ENCODE measurements at places on chromosomes 2 and 18.

- no peak for DNase-seq
Observed at GRCh38 chr2:60516383-60516811, 37.1 kb downstream of the BCL11A start.

DNA sequence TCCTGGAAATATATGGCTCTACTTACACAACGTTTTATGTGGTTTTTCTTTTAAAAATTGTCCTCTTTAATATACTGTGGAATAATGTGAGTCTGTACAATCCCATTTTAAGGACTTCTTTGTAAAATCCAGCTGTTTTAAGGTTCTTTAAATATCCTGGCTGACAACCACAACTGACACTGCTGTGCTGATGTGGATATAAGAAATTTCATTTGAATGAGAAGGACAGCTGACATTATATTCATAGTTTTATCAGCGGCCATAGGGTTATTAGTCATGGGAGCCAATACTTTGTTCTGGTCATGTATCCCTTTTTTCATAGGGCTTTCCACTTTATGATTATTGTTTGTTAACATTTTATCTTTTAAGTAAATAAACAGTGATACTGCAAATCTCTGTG is 169.5 kb downstream of the CAMKMT start:
- DNase-seq, result no peak

GRCh38 chr18:63137999-63138435 is 181.6 kb downstream of the BCL2 start:
- DNase-seq, result no peak

DNA sequence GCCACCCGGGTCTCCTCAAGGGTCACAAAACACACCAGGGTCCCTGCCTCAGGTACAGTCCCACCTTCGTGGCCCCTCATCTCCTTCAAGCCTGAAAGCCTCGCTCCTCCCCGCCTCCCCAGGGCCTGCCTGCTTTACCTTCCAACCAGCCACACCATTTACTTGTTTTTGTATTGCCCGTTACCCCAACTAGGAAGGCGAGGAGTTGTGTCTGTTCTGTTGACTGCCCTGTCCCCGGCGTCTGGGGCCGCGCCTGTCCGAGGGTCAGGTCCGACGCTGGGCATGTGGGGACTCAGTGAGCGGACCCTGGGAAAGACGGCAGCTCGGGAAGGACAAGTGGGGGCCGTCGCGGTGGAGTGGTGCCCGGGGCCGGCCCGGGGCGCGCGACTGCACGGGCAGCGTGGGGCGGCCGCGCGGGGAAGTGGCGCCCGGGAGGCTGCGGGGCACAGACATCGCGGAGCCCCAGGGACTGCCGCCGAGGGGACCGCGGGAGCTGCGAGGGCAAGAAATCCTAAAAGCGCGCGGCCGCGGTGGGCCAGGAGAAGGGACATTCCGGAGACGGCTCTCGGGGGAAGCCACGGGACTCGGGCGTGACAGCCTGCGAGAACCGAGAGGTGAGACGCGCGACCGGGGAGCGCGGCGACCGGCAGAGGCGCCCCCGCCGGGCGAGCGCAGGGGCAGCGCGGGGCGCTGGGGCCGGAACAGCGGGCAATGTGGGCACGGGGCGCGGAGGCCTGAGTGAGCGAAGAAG is 797 bp upstream of the GRHL1 start:
- no peak for DNase-seq

DNA sequence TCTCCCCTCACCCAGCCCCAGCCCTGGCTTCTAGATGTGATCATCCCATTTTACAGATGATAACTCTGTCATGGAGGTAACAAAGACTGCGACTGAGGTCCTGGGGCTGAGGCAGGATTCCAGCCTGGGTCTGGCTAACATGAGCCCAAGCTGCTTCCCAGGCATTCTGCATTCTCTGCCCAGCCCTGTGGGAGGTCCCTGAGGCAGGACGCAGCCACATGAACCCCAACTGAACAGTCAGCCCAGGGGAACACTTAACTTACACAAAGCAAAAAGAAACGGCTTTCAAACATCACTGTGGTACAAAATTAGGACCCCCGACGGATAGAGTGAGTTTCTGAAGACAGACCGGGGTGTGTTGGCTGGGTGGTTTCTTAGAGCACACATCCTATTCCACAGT is 135.3 kb downstream of the ACKR3 start:
- DNase-seq, result no peak

DNA sequence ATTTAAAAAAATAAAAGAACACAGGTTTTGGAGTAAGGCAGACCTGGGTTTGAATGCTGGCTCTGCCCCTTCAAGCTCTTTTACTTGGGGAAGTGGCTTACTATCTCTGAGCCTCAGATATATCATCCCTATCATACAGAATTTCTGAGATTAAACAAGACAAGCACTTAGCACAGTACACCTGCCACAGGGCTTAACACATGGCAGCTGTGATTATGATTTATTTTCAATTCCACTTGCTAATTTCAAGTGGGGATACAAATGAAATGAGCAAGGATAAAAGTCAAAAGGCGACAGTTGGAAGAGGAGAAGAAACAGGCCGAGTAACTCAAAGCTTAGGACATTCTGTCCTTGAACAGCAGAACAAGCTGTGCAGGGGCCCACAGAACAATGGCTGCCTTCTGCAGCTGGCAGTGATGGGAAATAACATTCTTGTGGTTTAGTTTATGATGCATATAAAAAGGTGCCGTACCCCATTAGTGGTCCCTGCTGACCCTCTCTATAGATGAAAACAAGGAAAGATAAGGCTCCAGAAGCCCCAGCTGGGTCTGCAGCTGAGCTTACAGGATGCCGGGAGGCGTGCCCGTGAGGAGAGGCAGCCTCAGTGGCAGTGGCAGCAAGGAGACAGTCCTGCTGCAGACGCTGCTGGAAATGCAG is 45.3 kb downstream of the KIF3C start:
- no peak for DNase-seq

GRCh38 chr2:187302116-187302515 is 145.9 kb downstream of the CALCRL start:
- DNase-seq, result no peak
